Choroid plexus epithelial cell (primary cell): ENCODE measurements at places on chromosomes 4 and X.

- DNase-seq = no peak
Measured at GRCh38 chr4:4919927-4920326, 60.5 kb downstream of the MSX1 start.

DNA sequence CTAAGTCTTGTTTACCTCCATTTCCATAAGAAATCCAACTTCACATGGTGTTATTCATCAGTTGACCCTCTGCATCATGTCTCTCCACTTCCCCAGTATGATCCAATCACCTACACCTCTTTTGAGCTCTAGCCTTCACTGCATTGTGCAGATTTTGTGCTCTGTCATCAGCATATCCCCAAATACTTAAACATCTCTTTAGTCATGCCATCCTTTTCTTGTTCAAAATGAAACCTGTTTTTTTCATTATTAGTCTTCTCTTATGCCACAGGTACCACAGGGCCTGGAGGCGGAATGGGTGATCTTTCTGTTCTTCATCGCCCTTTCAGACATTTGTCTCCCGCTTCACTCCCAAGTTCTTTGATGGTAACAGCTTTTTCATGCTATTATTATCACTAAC is 382.7 kb upstream of the GALNTL6 start:
- no peak for DNase-seq

- DNase-seq = peak; percentile 69
Measured at GRCh38 chr4:154506253-154506652, 14.7 kb upstream of the DCHS2 start.

DNA sequence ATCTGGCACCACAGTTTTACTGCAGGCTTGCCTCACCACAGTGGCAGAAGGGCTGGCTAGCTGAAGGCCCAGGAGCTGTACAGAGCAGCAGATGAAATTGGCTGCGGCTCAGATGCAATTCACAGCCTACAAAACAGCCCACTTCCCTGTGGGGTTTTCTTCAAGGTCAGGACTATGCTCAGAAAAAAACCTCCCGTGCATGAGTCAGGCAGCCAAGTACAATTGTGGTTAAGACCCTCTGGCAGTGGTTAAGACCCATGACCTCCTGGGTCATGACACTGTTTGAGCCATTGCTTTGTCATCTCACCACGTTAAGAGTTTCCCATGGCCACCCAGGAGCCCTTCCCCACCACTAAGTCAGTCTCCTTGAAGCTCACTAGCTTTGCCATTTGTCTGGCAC is 276.3 kb downstream of the HNRNPD start:
- DNase-seq = peak; percentile 0

DNA sequence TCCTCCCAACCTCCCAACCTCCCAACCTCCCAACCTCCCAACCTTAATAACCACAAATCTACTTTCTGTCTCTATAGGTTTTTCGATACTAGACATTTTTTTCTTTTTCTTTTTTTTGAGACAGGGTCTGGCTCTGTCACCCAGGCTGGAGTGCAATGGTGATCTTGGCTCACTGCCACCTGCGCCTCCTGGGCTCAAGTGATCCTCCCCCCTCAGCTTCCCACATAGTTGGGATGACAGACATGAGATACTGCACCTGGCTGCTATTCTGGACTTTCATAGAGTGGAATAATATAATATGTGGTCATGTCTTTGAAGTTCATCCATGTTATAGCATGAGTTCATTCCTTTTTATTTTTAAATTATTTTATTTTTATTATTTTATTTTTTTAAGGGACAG is 39.5 kb upstream of the ZFX start:
- DNase-seq = no peak

GRCh38 chrX:107780525-107780924 is 3.0 kb downstream of the NCBP2L start:
- no peak for DNase-seq

DNA sequence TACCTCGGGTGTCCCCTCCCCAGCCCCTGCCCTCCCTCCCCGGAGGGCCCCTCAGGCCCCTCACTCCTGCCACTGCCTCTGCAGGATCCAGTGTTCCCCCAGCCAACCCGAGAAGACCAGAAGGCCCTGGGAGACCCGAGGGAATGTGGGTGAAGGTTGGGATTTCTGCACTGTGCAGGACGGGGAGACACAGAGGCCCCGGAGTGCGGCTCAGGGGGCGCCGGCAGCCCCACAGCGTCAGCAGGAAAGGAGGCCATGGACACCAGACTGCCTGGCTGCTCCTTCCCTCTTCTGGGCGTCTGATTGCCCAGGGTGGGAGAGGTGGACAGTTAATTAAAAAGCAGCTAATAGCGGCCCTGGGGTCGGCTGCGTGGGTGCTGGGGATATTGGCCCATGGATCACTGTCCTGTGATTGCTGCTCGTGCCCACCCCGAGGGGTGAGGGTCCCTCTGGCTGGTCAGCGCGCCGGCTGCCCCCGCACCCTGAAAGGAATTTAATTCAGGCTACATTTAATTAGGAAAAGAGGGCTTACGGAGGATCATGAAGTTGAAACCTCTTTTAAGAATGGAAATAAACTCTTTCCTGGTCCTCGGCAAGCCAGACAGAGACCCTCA is 57.8 kb upstream of the NKX1-1 start:
- DNase-seq = no peak

- no peak for DNase-seq
Measured at GRCh38 chr4:37455301-37456131, 211.0 kb downstream of the NWD2 start.

DNA sequence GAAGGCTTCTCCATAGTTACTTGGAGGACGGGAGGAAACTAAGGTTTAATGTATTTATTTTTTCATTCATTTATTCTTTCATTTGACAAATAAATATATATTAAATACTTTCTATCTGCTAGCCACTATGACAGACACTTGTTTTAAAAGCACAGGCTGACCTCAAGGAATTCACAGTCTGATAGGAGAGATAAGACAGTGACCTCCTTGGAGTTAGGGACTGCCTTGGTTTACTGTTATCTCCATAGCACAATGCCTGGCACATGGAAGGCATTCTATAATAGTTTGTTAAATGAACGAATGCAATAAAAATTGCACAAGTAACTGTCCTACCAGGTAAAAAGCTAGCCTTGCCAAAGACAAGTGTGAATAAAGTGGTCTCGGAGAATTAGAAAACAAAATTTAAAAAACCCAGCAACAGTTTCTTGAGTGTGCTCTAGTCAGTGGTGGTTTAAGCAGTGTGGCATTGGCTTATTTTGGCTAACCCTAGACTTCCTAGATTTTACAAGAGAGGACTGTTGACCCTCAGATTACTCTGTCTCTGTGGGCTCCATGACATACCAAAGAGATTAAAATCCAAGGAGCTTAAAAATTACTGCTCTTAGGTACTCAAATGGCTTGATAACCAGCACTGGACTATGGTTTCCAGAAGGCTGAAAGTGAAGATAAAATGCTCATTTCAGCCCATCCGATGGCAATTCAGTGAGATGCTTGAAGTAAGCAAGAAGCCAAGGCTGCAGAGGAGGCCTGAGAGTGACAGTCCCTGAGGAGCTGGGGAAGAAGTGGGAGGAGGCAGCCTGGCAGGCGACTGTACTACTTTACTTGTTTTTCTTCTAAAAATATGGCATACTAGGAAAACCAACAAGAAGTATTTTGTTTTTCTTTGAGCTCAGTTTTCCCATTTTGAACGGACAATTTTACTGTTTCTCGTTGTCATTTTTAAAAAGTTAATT is 9.6 kb downstream of the AFP start:
- no peak for DNase-seq

GRCh38 chr4:66923081-66923865 is 622.0 kb downstream of the CENPC start:
- no peak for DNase-seq

- peak; percentile 70 for DNase-seq
Measured at GRCh38 chr4:96675896-96676295, 836.0 kb downstream of the PDHA2 start.
